ENCODE measurements at places on chromosomes 11 and 22.

DNA sequence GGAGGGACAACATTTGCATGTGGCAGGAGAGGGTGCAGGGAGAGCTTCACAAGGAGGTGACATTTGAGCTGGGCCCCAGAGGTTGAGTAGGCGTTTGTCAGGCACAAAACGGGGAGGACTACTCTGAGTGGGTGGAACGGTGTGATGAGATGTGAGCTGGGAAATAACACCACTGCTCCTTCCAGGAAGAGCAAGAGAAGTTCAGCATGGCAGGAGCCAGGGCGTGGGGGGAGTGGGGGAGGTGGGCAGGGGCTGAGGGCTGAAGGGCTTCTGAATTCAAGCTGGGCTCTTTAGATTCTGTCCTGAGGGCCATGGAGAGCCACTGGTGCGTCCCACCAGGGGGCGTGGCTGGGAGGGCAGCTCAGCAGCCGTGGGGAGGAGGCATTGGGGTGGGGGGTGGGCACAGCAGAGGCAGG lies 54.2 kb downstream of the OTOG start:
- DNase-seq = no peak

DNA sequence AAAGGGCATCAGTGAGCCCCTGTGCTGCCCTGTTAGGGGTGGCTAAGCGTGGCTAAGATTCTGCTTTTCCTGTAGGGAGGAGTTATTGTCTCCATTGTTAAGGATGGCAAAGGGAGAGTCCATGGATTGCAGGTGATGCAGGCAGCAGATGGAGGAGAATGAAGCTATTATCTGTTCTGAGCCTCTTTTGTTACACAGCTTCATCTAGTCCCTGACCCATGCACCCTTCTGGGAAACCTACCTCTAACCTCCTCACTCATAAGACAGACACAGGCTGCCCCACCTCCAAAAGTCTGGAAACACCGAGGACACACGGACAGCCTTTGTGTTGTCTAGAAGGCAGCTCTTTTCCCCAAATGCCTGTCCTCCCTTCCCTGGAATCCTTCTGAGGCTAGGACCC lies 13.7 kb downstream of the SMIM38 start:
- no peak for DNase-seq

DNA sequence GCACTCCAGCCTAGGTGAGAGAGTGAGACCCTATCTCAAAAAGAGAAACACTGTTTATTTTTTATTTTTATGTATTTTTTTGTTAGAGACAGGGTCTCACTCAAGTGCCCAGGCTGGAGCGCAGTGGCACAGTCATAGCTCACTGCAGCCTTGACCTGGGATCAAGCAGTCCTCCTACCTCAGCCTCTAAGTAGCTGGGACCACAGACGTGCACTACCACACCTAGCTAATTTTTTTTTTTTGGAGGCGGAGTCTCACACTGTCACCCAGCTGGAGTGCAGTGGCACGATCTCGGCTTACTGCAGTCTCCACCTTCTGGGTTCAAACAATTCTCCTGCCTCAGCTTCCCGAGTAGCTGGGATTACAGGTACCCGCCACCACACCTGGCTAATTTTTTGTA lies 6.4 kb downstream of the RBX1 start:
- DNase-seq = no peak

- no peak for DNase-seq
Observed at GRCh38 chr22:31173386-31174145, 13.6 kb downstream of the RNF185 start.

DNA sequence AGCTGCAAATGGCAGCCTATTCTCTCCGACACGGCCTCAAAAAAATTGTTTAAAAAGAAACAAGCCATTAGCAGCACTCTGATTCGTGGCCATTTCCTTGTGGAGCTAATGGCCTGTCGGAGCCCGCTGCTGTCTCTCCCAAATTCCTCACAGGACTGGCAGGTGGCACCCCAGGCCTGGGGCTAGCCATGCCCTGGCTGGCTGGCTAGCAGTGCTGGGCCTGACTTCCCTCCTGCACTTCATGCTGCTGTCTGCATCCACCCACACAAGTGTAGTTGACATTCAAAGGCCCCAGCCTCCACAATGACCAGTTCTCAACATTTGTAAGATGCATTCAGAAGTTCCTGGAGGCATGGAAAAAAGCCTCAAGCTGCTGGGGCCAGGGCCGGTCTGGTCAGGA lies 61.5 kb downstream of the SMCO4 start:
- DNase-seq = no peak

- no peak for DNase-seq
Observed at GRCh38 chr22:28911304-28911690, 27.9 kb downstream of the ZNRF3 start.

- DNase-seq = no peak
Observed at GRCh38 chr22:33329398-33329797, 271.2 kb upstream of the SYN3 start.

DNA sequence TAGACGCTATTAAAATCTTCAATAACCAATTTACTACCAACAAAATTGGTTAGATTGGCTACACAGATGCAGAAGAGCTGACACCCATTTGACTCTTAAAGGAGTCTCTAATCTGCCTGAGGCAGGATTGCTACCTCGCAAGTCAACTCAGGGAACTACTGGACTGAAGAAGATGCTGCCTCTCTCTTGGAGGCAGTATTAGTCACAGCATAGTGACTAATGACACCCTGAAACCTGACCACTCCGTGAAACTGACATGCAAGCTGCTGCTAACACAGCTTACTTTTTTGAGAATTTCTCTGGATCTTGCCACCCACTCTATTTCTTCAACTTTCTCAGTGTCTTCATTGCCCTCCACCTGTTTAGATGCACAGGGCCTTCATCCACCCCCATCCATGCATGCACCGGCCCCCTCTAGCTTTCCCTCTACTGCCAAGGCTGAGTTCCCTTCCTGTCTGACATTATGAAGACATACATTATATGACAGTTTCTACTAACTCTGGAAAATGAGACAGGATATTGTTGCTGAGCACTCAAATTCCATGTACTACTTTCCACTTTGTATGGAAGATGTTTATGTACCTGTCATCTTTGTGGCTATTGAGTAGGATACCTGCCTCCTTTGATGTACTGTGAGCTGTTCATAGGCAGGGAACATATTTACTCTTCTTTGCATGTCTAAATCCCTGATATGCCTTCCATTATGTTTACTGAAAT lies 183.2 kb downstream of the MSANTD4 start:
- no peak for DNase-seq

GRCh38 chr11:50423208-50423607 lies 390.5 kb downstream of the OR4C45 start:
- DNase-seq = no peak

- DNase-seq = no peak
Observed at GRCh38 chr11:65113361-65113756, 1.7 kb downstream of the TM7SF2 start.

DNA sequence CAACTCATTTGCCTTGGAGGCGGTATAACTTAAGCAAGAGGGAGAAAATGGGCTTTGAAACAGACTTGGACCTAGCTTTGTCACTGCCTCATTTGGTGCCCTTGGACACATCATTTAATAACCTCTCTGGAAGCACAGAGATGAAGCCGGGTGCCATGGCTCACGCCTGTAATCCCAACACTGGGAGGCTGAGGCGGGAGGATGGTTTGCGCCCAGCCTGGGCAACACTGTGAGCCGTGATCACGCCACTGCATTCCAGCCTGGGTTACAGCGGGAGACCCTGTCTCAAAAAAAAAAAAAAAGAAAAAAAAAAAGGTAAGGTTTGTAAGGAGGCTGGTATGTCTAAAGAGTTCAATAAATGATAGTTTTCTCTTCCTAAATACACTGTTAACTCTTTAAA lies 806 bp downstream of the COA4 start:
- no peak for DNase-seq

DNA sequence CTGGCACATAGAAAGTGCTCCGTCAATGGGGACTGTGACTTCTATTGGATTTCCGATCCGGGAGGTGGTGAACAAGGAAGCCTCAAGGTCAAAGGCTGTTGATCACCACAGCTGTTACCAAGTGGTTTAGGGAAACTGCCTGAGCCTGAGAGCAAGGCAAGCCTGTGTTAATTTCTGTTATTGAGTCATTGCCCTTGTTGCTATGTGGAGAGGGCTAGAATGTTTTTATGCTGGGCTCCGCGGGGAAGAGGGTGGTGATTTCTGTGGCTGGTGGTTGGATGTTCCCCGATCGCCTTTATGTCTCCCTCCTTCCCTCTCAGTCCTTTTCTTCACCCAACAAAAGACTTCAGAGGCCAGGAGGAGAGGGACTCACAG lies 108.5 kb upstream of the ALX4 start:
- DNase-seq = no peak

GRCh38 chr22:48217596-48217995 lies 1455.1 kb downstream of the TBC1D22A start:
- DNase-seq = no peak

GRCh38 chr11:117792241-117792640 lies 4.8 kb downstream of the DSCAML1 start:
- no peak for DNase-seq

DNA sequence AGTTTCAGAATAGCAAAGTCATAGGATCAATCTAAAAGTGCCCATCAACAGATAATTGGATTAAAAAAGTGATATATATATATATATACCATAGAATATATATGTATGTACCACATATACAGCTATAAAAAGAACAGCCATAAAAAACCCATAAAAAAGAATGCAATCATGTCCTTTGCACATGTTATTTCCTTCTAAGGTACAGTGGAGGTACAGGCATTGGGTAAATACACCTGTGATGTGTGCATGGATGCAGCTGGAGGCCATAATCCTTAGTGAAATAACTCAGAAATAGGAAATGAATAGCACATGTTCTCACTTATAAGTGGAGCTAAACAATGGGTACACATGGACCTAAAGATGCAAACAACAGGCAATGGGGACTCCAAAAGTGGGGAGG lies 7.1 kb upstream of the DKK3 start:
- DNase-seq = no peak

- DNase-seq = no peak
Observed at GRCh38 chr11:86370922-86371594, 3.6 kb upstream of the CCDC81 start.

DNA sequence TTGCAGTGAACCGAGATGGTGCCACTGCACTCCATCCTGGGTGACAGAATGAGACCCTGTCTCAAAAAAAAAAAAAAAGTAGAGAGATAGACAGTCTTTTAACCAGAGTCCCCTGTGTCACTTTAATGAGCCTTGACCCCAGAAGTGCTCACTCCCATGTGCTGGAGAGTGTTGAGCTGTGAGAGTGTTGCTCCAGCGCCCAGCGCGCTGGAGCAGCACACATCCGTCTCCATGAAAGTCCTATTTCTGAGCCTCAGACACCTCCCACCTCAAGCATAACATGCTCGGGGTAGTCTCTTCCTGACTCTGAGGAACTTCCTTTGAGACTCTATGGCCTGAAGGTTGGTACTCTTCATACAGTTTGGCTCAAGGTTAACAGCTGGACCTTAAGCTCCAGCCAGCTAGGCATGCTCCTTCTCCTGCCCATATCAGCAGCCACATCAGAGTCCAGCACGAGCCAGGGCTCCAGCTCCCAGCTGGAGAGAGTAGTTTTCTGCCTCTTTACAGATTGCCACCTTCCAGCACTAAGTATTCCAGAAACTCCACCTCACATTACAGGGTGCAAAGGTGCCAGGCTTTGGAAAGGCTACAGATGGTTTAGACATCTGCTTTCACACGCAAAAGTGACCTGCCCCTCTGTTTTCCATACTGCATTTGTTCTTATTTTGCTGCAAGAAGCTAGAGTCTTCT lies 29.4 kb upstream of the UBASH3B start:
- DNase-seq = no peak

DNA sequence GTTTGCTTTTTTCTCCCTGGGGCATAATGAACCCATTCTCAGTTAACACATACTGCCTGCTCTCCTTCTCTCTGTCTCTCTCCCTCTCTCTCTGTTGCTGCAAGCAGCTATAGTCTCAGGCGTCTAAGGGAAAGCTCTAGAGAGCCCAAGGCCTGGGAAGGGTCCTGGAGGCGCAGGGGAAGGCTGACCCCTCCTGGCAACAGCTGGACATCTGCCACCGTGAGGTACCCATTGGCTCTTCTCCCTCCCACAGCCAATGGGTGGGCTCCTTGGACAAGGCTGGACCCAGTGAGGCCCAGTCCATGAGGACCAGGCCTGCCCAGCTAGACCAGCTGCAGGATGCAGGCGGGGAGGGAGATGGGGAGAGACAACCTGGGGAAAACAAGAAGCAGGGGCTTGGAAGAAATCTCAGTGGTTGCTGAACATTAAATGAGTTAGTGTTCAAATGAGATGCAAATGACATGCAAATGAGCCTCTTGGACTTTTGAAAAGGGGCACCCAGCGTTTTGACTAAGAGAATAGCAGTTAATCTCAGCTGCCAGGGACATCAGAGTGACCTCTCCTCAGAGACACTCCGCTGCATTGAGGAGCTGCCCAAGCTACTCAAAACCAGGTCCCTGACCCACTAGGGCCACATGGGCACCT lies 349.7 kb downstream of the BUD13 start:
- DNase-seq = no peak

DNA sequence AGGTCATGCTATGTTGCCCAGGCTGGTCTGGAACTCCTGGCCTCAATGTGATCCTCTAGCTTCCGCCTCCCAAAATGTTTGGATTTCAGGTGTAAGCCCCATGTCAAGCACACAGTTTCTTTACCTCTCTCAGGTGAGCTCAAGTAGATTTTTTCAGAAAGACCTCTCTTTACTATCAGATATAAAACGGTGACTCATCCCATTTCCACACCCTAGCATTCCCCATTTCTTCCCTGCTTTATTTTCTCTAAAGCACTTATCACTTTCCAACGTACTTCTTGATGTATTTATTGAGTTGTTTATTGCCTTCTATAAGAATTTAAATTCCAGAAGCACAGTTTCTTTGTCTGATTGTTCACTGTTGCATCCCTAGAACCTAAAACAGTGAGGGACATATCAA lies 3.7 kb downstream of the TSG101 start:
- DNase-seq = no peak

DNA sequence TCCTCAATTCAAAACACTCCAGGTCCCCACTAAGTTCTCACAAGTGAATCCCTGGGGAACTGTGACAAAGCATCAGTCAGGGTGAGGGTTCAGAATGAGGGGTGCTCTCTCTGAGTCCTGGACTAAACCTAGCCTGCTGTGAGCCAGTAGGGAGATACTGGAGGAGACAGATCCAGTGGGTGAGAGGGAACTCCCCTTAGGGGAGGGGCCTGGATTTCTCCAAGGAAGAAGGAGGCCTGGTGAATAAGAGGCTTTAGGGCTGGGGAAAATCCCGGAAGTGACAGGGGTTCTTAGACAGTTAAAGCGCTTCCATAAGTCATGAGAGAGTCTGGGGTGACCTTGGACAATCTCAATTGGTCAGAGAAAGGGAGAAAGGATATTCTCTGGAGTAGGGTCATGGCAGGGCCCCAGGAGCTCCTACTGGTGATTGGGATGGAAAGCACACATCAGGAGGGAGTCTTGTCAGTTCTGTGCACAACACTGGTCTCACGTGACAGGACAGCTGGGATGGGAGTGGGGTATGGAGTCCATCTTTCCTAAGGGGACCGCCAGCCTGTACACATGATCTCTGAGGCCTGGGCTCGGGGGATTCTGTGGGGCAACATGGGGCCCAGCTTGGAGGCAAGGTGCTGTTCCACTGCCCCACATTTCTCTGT lies 1.5 kb downstream of the TBC1D10A start:
- no peak for DNase-seq

Data from stimulated activated CD8-positive, alpha-beta memory T cell treated with anti-CD3 and anti-CD28 coated beads, Interleukin-2, amount 100 ng/mL, for 48 hours (primary cell).